Stimulated activated CD4-positive, alpha-beta T cell treated with anti-CD3 and anti-CD28 coated beads, TNF-alpha, amount 100 ng/mL, for 1 hour (primary cell): ENCODE measurements at places on chromosomes 2 and 18.

DNA sequence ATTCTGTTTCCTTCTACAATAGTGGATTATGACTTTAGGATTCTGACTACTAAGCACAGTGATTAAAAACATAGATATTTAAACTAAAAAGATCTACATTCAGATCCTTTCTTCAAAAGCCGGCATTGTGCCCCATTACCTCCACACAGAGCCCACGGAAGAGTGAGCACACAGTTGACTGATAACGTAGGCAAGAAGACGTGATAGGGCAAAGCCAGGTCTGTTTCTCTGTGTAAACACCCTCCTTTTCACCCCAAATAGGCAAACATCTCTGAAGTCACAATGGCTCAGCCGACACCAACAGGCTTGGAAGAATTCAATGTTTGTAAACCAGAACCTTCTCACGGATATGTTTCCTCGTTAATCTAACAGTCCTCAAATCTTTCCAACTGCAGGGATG lies 302.9 kb downstream of the CMPK2 start:
- DNase-seq = no peak

- DNase-seq = no peak
These were observed 68.5 kb downstream of the ROCK2 start for GRCh38 chr2:11275910-11276309.

- no peak for DNase-seq
These were observed 86.0 kb downstream of the OSBPL6 start for GRCh38 chr2:178280244-178280852.

DNA sequence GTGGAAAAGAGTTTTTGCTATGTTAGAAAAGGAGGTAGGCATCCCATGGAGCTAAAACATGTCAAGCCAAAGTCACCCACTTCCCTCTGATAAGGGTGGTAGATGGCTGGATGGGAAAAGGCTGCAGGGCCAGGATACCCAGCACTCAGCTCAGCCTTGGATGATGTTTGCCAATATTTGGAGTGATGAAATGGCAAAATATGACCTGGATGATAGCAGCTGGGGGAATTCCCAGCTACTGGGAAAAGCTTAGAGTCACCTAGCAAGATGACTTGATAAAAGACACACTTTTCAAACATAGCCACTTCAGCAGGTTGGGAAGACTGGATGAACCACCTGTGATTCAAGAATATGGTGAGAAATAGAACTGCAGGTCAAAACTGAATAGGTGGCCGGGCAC lies 10.1 kb downstream of the RFX8 start:
- DNase-seq = no peak

DNA sequence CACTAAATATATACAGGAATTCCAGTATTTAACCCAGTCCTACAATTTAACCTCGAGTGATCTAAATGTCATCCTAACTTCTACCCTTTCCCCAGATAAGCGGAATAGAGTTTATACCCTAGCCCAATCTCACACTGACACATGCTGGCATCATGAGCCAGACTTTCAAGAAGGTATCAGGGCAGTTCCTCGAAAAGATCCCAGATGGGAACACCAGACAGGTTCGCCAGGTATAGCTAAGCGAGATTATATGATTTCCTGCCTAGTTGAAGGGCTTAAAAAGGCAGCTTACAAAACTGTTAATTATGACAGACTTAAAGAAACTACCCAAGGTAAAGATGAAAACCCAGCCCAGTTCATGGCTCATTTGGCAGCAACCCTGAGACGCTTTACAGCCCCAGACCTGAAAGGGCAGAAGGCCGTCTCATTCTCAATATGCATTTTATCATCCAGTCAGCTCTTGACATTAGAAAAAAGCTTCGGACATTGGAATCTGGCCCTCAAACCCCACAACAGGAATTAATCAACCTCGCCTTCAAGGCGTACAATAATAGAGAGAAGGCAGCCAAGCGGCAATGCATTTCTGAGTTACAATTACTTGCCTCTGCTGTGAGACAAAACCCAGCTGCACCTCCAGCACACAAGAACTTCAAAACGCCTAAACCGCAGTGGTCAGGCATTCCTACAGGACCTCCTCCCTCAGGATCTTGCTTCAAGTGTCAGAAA lies 668.2 kb upstream of the PKDCC start:
- no peak for DNase-seq

- DNase-seq = no peak
These were observed 7.3 kb upstream of the ATOH8 start for GRCh38 chr2:85746321-85747004.

- DNase-seq = no peak
These were observed 108.7 kb upstream of the KCTD1 start for GRCh38 chr18:26656944-26657536.

- DNase-seq = no peak
These were observed 203.3 kb downstream of the AFF3 start for GRCh38 chr2:99939135-99939534.

GRCh38 chr2:241239552-241240202 lies 51.2 kb downstream of the ANO7 start:
- DNase-seq = no peak
